CD4-positive, CD25-positive, alpha-beta regulatory T cell (primary cell): ENCODE measurements at places on chromosomes 7 and 10. TPM values are rescaled to one million over a fixed set of nuclear protein-coding genes. Genes with fewer than 3 reads are reported as not detected.

NPC1L1 gene
- polyA plus RNA-seq: not detected

GSTO2 gene
- 3.6 TPM for polyA plus RNA-seq

MMD2 gene
- polyA plus RNA-seq: not detected

TEX36 gene
- not detected for polyA plus RNA-seq

SH3PXD2A gene
- polyA plus RNA-seq: 0.47 TPM

ABLIM1 gene
- 138 TPM for polyA plus RNA-seq

LMOD2 gene
- polyA plus RNA-seq: 0.15 TPM

TMEM184A gene
- polyA plus RNA-seq: 0.25 TPM

CACUL1 gene
- polyA plus RNA-seq: 25.9 TPM

FAM25A gene
- not detected for polyA plus RNA-seq

NKX1-2 gene
- polyA plus RNA-seq: not detected
